ENCODE measurements at places on chromosomes 1 and 21. TPM values are rescaled to one million over a fixed set of nuclear protein-coding genes. Genes with fewer than 3 reads are reported as not detected.

- DNase-seq, result no peak
Measured at GRCh38 chr1:87178441-87178840, 150.2 kb upstream of the LMO4 start.

DNA sequence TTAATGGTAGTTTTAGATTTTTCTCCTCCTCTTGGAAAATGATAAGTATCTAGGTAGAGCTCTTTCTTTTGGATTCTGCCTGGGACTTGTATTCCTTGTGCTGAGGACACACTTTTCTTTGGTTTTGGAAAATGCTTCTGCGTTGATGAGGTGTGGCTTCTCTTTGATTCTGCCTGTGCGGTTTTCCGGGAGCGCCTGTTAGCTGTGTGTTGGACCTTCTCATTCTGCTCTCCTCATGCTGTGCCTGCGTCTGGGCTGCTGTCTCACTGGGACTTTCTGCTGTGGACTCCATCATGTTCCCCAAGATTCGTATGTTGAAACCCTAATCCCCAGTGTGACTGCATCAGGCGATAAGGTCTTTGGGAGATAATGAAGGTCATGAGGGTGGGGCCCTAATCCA lies 21.0 kb downstream of the C1orf174 start:
- DNase-seq, result no peak

DNA sequence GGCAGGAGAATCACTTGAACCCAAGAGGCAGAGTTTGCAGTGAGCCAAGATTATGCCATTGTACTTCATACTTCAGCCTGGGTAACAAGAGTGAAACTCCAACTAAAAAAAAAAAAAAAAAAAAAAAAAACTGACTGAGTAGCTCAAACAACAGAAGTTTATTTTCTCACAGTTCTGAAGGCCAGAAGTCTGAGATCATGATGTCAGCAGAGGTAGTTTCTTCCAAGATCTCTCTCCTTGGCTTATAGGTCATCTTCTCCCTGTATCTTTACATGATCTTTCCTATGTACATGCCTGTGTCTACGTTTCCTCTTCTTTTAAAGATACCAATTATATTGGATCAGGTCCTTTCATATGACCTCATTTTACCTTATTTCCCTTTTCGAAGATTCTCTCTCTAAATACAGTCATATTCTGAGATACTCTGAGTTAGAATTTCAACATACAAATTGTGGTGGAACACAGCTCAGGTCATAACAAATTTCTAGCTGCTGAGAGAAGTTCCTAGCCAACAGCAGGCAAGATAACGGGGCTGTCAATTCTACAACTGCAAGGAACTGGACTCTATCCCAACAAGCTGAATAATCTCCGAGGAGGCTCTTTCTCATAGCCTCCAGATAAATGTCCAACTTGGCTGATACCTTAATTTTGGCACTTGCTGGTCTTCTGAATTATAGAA lies 187.7 kb upstream of the ADAMTS5 start:
- no peak for DNase-seq

DNA sequence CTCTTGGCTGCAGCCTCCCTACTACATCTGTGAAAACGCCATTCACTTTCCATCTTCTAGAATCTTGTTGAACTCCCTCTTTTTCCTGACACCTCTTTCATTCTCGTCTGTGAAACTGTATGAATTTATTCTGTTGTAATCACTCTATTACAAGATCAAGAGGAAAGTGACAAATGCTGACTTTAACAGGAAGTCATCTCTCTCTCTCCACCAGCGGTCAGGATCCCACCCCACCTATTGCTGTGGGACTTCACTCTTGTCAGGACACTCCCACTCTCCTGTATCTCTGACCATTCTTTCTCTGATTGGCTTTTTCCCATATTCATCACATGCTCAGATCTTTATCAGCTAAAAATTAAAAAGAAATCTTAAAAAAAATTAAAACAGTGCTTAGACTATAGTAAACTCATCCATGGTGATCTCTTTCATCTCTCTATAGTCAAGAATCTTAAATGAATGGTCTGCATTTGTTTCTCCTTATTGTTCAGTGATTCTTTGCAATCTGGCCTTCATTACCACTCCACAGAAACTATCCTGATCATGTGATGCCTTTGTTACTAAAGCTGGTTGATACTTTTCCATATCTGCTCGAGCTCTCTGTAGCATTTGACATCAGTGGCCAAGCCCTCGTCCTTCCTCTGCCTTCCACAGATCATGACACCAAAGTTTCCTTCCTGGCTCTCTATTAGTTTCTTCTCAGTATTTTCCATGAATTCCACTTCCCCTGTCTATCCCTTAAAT lies 113.6 kb downstream of the UCHL5 start:
- no peak for DNase-seq

GRCh38 chr1:8902765-8903164 lies 24.3 kb upstream of the ENO1 start:
- no peak for DNase-seq

DNA sequence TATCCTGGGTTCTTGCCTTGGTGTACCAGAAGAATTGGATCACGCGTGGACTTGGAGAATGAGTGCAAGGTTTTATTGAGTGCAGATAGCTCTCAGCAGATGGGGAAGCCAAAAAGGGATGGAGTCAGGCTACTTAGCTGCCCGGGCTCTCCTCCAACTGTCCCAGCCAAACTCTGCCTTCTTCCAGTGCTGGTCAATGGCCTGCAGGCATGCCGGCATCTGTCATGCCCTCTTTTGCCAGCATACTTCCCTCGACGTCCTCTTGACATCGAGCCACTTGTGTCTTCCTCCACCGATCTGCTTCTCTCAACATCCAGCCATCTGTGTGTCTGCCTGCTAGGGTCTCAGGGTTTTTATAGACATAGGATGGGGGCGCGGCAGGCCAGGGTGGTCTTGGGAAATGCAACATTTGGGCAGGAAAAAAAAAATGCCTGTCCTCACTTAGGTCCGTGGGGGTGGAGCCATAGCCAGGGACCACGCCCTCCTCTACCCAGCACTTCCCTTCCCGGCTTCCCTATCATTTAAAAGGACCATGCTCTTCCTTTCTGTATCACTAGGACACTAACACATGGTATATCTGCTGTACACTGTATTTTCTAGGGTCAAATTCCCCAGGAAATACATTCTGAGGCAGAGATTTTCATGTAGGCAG lies 47.0 kb upstream of the BCAR3 start:
- no peak for DNase-seq

DNA sequence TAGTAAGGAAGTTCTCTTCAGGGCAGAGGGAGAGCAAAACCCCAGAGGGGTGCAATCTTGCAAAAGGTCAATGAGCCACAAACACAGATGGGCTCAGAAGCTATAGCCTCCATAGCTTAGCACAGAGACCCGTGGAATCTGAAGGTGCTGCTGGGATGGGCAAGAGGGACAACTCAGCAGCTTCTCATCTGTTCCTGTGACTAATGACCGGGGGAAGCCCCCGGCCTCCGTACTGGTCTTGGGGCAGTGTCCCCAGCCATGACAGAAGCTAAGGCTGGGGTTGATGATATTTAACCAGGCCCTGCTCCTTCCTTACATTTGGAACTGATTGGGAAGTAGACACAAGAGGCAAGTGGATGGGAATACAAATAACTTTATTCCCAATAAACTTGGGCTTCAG lies 19.1 kb downstream of the EXOC8 start:
- DNase-seq, result no peak

DNA sequence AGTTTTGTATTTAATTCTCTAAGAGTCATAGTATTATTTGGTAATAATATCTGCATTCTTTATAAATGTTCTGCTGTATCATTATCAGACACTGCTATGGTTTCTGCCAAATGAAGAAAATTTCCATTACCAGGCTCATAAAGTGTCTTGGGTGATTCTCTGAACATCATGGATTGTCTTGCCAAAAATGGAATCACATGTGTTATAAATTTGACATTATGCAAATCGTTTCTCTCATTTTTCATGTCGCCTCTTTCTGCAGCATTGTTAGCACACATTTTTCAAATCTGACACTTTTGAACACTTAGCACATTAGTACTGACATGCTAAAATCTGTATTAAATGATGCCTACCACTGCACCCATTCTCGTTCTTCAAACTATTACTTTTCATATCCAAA lies 74.2 kb upstream of the NEK7 start:
- DNase-seq, result no peak

GRCh38 chr1:154541231-154541630 lies 17.2 kb downstream of the UBE2Q1 start:
- no peak for DNase-seq

DNA sequence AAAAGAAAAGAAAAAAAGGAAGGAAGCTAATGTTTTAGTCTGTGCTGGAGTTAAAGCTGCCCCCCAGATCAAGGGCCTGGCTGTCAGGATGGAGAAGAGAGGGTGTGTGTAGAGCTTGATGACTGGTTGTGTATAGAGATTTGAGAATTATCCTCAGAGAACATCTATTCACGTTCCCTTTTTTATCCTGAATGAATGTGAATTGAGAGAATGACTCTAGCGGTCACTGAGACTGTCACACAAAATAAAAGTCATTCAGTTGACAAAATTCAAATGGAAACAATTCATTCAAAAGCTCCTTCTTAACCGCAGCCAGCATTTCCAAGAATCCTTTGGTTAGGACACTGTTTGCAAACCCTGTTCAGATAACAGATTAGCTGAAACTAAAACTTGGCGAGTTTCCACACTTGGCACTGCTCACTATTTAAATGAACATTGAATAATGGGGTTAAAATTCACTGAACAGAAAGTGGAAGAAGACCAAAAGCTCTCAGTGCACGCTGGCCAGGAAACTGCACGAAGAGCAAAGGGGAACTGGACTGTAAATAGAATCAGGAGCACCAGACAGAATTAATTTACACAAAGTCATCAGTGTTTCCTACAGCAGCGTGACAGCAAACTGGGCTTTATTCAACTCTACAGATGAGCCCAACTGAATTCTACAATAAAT lies 13.6 kb upstream of the FAM89A start:
- DNase-seq, result peak; percentile 11

GRCh38 chr1:159707472-159708260 lies 6.7 kb downstream of the CRP start:
- no peak for DNase-seq

GRCh38 chr1:116312681-116313069 lies 60.4 kb upstream of the ATP1A1 start:
- DNase-seq, result no peak

DNA sequence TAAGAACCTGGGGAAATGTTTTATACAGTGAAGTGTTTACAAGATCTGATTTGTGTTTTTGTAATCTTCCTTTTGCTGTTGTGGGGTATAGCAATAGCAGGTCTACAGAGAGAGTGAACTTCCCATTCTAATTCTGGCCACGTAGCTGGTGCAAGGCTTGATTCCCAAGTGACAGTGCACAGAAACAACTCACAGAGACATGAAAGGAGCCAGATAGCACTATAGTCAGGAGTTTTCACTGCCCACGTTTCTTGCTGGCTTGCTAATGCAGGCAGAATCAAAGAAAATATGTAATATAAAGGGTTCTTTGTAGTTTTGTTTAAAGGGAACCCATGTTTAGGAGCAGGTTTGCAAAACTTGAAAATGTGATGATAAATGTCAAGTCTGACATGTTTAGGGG lies 170.9 kb upstream of the IVNS1ABP start:
- no peak for DNase-seq

DNA sequence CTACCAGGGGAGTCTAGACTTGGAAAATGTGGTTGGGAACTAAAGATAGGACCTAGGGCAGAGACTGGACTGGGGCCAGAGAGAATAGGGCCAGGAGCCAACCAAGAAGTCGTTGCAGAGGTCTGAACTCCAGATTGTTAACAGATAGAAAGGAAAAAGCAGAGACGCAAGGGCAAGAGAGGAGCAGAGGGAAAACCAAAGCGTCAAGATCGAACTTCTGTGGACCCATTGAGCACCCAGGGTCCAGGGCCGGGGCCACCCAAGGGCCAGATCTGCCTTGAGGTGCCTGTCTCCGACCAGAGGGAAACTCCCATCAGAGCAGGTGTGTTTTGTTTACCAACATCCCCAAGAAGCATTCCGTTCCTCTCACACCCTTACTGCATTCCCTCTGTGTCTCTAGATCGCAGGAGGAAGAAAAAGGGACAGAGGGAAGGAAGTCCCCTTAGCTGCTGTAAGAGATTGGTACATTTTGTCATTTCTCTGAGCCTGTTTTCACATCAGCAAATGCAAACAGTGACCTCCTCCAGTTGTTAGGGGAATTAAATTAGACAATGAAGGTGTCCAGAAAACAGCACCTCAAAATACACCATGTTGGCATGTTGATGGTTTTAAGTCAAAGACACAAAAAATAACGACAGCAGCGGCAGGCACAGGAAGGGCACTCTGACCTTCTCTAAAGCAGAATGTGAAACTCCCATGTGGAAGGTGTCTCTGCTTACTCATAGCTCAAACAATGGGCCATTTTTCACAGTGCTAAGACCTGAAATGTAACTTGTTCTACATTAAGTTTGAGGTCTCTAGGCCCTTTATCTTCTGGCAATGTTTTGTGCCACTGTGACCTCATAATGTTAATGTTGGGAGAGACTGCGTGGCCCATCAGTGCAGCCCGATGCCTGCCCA lies 105.8 kb upstream of the RAB4A start:
- no peak for DNase-seq

DNA sequence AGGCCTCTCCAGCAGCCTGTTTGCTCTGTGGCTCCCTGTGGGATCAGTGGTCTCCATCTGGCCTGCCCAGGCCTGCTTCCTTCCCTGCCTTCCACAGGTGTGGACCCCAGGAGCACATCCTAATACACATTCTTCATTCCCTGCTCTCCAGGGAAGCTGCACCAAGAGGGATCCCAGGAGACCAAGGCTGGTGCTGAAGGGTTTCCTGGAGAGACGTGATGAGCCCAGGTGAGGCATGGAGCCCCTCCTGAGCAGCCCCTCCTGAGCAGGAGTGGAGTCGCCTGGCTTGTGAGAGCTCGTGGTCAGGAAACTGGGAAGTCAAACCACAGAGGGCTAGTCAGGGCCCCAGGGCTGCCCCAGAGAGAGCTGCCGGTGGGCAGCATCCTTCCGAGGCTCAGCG lies 561.4 kb downstream of the MATN1 start:
- no peak for DNase-seq

DNA sequence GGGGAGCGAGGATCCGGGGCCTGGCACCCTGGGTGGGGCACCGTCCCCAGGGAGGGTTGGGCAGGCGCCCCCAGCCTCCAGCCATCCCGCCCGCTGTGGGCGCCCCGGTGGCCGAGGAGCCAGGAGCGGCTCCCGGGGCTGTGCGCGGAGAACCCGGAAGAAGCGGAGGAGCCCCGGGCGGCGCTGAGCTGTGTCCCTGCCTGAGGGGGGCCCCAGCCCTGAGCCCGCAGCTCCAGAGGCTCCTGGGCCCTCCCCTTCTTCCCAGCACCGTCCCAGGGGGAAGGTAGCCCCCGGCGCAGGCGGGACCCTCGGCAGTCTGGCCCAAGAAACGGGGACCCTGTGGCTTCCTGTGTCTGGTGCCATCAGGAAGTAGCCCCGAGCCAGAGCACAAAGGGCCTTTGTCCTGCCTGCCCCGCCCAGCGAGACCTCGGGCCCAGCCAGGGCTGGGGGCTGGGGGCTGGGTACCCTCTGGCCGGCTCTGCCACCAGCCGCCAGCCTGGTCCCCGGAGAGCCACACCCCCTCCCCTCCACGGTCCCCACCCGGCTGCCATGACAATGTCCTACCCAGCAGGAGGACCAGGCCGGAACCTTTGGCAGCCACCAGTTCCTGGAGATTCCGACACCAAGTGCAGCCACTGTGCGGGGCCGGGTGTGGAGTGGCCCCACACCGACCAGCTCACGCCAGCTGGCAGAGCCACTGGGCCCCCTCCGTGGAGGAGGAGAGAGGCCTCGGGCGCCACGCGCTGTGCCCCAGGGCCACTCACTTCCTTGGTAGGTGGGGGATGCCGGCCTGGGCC lies 15.6 kb upstream of the TTLL10 start:
- peak; percentile 58 for DNase-seq

PLPPR4 gene
- polyA plus RNA-seq, result not detected

KRTAP12-2 gene
- not detected for polyA plus RNA-seq

CREB3L4 gene
- 15.3 TPM for polyA plus RNA-seq

DPYD gene
- 20.3 TPM for polyA plus RNA-seq

EPHA8 gene
- not detected for polyA plus RNA-seq

SRSF11 gene
- polyA plus RNA-seq, result 77.9 TPM

BMP8A gene
- not detected for polyA plus RNA-seq

ACTRT2 gene
- not detected for polyA plus RNA-seq

SPOCD1 gene
- polyA plus RNA-seq, result 0.38 TPM

Data from naive B cell (primary cell).